ENCODE measurements at places on chromosomes 4 and X.

DNA sequence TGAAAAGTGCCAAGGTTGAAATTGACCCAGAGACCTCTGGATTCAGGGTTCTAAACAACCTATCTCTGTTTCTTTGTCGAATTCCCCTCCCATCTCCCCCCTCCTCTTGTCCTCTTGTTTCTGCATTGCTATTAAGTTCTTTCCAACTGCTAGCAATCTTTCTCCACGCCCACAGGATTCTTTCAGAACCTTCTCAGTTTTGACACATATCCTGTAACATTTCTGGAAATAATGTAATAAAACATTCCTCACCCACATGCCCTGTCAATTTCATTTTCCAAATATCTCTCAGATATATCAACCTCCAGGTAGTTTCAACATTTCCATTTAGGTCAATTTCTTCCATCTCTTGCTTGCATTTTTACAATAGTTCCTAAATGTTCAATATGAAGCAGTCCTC is 1105.9 kb downstream of the ARAP2 start:
- DNase-seq: no peak

GRCh38 chrX:20015945-20016615 is 25.2 kb upstream of the BCLAF3 start:
- DNase-seq: no peak

DNA sequence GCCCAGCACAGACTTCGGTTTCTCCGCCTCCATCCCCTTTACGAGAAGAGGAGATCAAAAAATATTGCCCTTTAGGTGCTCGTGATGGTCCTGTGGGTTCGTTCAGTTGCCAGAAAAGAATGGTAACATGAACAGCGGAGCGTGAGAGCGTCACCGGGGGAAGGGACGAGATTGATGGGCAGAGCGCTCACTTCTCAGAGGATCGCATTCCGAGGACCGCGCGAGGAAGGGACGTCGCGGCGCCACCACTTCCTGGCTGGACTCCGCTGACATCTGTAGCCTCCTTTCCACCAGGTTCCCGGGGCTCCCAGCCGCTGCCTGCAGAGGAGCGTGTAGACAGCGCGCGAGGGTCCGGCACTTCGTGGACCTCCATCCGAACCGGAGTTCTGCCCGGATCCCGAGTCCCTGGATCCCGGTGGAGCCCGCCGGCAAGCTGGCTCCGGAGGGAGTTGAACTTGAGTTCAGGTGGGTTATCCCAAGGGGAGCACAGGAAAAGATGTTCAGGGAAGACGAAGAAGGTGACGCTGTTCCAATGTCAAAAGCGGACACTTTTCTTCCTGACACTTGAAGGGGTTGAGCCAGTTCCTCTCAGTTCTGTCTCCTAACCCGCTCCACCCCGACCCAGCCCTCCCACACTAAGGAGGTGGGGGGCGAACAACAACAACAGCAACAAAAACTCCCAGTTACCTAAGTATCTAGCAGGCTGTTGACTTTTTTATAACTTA is 484 bp downstream of the GALNTL6 start:
- DNase-seq: no peak

GRCh38 chr4:3315566-3315965 is 22.7 kb downstream of the RGS12 start:
- no peak for DNase-seq

DNA sequence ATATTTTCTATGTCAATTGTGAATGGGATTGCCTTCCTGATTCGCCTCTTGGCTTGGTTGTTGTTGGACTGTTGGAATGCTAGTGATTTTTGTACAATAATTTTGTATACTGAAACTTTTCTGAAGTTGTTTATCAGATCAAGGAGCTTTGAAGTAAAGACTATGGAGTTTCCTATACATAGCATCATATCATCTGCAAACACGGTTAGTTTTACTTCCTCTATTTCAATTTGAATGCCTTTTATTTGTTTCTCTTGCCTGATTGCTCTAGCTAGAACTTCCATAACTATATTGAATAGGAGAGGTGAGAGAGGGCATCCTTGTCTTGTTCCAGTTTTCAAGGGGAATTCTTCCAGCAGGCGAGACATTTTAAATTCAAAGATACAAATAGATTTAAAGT is 226.5 kb downstream of the FBXO8 start:
- no peak for DNase-seq

DNA sequence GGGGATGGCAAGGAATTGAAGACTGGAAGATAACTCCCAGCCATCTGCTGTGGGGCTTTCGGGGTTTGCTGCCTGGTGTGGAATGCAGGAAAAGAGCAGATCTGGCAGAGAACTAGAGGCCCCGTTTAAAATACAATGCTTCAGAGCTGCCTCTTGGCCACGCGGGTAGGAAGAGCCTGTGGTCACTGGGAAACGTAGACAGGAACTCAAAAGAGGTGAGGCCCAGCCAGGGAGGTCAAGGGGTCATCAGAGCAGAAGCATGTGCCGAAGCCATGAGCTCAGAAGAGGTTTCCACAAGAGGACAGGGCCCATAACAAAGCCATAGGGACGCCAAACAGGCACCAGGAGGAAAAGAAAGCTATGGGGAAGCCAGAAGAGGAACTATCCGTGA is 14.5 kb upstream of the STS start:
- DNase-seq: no peak

GRCh38 chr4:163611182-163611581 is 116.7 kb downstream of the TMA16 start:
- DNase-seq: no peak

DNA sequence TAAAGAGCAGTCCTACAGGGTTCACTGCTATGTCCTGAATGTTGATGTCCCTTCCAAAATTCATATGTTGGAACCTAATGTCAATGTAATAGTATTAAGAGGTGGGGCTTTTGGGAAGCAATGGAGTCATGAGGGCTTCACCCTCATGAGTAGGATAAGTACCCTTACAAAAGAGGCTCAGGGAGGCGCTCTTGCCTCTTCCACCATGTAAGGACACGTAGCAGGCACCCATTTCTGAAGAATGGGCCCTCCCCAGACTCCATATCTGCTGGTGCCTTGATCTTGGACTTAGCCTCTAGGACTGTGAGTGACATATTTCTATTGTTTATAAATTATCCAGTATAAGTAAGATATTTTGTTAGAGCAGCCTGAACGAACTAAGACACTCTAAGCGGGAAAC is 15.8 kb downstream of the MED28 start:
- DNase-seq: no peak

GRCh38 chrX:130539721-130540321 is 138.0 kb downstream of the RBMX2 start:
- DNase-seq: peak; percentile 5

- no peak for DNase-seq
These were observed 46.3 kb downstream of the SH3KBP1 start for GRCh38 chrX:19840899-19841648.
